ENCODE measurements at places on chromosomes 16 and 17.

DNA sequence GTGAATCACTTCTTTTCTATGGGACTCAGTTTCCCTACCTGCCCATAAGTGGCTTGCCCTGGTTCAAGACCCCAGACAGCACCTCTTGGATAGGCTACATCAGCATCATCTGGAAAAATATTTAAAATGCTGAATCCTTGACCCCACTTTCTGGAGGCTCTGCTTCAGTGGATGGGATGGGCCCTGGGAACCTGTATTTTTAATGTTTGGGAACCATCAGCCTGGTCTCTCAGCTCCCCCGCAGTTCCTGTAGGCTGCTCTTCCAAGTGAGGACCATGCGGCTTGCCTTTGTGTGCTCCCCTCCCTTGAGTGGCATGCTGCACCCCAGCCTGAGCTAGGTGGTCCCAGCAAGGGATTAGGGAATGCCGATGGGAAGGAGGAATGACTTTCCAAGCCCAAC is 68.3 kb upstream of the CRHR1 start:
- DNase-seq: no peak

GRCh38 chr17:68378268-68379176 is 78.8 kb downstream of the WIPI1 start:
- DNase-seq: no peak

GRCh38 chr16:69301861-69302260 is 9.3 kb upstream of the VPS4A start:
- no peak for DNase-seq

DNA sequence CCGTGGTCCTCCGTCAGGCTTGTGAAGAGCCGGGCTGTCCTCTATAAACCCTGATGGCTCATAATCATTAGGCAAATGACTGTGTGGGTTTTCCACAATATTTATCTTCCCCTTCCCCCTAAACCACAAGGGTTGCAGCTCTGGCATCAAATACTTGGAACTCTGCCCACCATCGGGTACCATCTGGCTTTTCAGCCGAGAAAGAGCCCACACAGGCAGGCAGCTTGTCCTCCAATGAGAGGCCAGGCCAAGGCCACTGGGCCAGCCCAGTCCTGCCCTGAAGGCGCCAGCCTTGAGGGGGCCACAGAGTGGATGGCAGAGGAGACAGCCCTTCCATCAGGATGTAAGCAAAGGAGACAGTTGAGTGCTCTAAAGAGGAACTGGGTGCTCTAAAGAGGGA is 31.8 kb upstream of the NAT9 start:
- DNase-seq: no peak

GRCh38 chr17:79843816-79844800 is 4.9 kb upstream of the CBX4 start:
- no peak for DNase-seq

- DNase-seq: peak; percentile 70
Measured at GRCh38 chr17:41801374-41802271, 10.1 kb downstream of the P3H4 start.

- DNase-seq: no peak
Measured at GRCh38 chr17:29326023-29326813, 32.3 kb upstream of the NUFIP2 start.

DNA sequence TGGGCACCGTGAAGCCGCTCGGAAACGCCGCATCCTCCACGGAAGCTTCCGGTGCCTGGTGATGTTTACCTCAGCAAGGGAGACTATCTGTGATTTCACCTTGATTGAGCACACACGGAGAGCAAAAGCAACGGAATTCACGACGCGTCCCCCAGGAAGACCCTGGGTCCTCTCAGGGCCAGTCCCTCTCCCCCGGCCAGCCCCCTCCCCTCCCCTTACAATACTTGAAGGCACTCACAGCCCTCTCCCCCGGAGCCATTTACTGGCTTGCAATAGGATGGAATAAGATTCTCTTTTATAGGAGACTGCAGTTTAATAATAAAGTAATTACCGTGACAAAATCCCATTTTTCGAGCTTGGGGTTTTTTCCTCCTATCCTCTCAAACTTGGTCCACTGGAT is 104.7 kb downstream of the ENGASE start:
- DNase-seq: no peak

- no peak for DNase-seq
Measured at GRCh38 chr16:77277141-77277540, 77.9 kb downstream of the SYCE1L start.

DNA sequence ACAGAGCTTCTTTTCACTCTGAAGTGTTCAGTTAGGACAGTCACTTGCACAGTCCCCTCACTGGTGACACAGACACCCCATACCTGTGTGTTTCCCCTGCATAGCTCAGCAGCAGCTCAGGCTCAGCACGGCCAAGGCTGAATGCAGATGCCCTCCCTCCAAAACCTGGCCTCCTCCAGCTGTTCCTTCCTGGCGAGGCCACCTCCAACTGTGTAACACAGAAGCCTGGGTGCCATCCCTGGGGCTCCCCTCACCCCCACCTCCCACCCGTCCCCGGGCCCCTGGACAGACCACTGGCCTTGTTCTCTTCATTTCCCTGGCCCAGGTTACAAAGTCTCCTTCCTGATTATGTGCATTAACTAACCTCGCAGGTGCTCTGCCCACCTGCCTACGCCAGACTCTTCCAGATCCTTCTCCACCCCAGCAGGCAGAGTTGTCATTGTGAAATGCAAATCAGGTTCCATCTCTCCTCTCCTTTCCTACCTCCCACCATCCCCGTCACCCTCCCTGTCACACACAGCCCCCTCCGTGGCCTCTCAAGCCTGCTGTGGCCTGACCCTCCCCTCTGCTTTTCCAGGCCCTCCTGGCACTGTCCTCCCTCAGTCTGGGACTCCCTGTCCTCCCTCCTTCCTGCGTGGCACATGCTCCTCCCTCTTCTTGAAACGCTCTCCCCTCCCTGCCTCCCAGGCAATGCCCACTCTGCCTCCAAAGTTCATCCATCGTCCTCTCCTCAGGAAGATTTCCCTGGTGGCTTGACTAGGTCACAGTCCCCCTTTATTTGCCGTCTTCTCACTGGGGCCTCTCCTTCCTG is 26.4 kb downstream of the MLYCD start:
- DNase-seq: no peak

DNA sequence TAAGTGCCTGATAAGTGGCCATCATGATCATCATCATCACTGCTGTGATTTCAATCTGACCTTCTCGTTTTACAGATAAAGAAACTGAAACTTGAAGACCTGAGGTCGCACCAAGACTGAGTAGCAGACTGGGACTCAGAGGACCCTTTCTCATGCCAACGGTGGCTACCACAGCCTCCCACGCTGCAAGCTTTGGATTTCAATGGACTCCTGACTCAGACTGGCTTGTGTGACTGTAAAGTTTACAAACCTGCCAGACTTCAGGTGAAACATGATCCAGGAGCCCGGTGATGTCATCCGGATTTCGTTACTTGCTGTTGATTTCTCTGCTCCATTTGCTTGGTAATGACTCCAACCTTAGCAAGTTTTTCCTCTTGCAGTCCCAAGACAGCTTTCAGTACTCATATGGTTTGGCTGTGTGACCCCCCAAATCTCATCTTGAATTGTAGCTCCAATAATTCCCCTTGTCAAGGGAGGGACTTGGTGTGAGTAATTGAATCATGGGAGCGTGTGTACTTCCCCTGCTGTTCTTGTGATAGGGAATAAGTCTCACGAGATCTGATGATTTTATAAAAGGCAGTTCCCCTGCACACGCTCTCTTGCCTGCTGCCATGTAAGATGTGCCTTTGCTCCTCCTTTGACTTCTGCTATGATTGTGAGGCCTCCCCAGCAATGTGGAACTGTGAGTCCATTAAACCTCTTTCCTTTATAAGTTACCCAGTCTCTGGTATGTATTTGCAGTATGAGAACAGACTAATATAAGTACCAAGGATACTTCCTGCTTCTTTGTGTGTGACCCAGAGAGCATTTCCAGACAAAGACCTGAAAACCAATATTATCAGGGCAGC is 26.7 kb upstream of the IRX6 start:
- no peak for DNase-seq

- DNase-seq: no peak
Measured at GRCh38 chr17:60161598-60162330, 12.0 kb downstream of the CA4 start.

DNA sequence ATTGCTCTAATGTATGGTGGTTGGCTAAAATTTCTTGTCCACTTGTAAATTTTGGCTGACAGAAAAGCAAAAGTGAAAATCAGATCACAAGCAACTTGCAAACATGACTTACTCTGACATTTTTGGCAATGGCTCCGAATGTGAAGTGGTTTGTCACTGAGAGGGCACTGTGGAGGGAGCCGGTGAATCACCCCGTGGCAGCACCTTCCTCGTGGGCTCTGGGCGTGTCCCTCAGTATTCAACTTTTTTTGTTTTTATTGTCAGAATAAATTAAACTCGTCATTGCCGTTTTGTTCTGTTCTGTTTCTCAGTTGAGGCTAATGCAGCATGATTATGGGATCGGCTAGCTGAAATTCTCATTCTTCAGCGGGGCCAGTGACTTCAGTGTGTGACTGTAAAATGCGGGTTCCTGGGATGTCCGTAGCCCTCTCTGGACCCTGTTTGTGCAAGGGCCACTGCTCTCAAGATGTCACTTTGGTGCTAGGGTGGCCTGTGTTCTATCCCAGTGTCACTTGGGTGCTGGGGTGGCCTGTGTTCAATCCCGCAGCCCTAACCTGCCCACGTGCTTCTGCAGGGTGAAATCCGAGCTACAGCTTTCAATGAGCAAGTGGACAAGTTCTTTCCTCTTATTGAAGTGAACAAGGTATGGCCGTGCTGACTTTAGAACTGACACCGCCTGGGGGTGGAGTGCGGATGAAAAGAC is 48.8 kb downstream of the RPA1 start:
- no peak for DNase-seq

- no peak for DNase-seq
Measured at GRCh38 chr16:55101026-55101425, 170.4 kb downstream of the IRX5 start.

DNA sequence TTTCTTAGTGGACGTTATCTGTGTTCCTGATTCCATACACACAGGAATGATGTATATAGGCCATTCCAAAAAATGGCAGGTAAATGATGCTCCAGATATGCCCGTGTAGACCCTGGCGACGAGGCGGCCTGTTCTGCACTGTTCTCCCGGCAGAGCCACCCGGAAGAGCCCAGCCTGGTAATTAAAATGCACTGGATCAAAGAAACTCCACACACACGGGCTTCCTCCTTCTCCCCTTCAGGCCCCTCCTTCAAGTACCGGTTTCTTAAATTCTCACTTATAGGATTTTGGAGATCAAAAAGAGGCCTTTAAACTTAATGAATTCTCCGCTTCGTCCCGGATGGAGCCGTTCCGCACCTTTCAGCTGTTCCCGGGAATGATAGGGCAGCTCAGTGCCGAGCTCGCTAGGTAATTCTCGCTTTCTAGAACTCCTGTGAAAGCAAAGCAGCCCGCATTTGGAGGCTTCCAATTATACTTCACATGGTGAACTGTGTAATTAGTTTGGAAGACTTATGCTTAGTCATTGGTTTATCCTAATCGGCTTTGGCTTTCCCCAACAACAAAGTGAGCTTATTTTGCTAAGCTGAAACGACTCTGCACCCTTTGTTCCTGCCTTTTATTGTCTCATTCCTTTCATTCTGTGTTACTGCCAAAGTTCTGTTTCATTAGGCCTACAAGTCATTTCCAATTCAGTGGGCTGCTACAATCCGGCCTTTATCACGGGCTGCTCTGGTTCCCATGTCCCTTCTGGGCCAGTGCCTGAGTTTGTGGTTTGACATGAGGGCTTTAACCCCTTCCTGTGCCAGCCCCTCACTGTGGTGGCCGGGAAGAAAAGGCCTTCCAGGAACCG is 150.0 kb downstream of the MSI2 start:
- DNase-seq: peak; percentile 62

DNA sequence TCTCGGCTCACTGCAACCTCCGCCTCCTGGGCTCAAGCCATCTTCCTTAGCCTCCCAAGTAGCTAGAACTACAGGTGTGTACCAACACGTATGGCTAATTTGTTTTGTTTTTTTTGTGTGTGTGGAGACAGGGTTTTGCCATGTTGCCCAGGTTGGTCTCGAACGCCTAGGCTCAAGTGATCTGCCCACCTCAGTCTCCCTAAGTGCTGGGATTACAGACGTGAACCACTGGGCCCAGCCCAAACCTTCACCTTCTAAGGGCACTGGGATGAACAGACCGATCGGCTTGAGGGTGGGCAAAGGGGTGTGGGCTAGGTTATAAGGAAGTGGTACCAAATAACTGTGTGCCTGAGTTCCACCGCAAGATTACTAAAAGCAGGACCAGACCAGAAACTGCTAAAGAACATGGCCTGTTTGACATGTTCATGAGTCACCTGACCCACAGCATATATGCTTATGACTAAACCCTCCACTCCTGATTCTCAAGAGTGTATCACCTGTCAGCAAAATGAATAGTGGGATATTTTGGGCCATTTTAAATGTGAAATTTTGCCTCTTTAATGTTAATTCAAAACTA is 8.1 kb downstream of the TMEM97 start:
- DNase-seq: no peak

GRCh38 chr17:20797292-20797691 is 217.8 kb downstream of the CDRT15L2 start:
- no peak for DNase-seq

DNA sequence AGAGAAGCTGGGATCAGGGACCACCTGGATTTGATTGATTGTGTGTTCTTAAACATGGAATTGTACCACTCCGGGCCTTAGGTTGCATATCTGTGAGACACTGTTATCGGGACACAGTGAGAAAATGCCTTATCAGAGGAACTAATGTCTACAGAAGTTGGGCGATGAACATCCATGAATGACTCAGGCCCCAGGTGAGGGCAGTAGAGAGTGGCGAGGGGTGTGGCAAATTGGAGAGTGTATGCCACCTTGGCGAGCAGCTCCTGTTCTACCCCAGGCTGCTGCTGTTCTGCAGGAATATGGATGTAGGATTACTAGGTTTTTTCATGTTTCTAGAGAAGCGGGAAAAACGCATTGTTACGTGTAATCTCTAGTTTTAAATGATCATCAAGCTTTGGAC is 38.8 kb downstream of the CLEC16A start:
- DNase-seq: no peak

DNA sequence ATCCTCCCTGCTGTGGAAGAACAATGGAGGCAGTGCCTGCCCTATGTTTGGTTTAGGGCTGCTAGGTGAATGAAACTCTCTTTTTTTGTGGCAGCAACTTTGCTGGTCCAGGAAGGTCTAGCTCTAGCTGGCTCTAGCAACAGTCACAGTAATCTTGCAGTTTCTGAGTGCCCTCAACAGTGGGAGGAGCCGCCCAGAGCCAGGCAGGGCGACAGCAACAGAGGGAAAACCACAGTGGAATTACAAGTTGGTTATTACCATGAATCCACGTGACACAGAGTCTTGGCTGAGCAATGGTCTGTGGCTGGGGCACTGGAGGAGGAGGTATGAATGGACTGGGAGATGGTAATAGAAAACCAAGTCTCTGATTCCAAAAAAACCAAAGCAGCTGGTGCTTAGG is 10.3 kb downstream of the HSPB9 start:
- no peak for DNase-seq

GRCh38 chr16:85491798-85492294 is 121.3 kb upstream of the GSE1 start:
- no peak for DNase-seq

GRCh38 chr17:18143044-18143936 is 34.7 kb downstream of the MYO15A start:
- DNase-seq: no peak

DNA sequence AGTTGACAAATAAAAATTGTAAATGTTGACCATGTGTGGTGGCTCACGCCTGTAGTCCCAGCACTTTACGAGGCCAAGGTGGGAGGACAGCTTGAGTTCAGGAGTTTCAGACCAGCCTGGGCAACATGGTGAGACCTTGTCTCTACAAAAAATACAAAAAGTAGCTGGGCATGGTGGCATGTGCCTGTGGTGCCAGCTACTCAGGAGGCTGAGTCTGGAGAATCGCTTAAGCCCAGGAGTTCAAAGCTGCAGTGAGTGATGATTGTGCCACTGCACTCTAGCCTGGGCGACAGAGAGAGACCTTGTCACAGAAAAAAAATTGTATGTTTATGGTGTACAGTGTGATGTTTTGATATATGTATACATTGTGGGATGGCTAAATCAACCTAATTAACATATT is 119.6 kb downstream of the NPIPB5 start:
- DNase-seq: no peak
